ENCODE measurements at places on chromosomes 11 and 22.

- no peak for DNase-seq
Measured at GRCh38 chr22:47767403-47767802, 1005.0 kb downstream of the TBC1D22A start.

GRCh38 chr11:67136156-67136555 is 17.1 kb downstream of the KDM2A start:
- no peak for DNase-seq

GRCh38 chr11:120655589-120655988 is 144.0 kb downstream of the GRIK4 start:
- DNase-seq, result no peak

DNA sequence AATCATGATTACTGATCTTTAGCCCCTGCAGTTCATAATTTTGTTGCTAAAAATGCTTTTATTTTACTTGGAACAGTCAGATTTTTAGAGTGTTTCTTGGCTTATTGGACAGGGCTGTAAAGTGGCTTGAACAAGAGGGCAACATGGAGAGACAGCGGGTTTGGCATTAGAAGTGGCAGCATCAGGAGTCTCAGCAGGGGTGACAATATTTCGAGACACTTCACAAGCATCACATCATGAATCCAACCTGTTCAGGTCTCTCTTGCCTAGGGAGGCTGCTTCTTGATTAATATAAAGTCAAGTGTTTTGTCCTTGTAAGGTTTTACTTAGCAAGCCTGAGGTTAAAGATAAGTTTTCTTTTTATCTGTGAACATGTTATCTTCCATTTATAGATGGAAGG is 2249.5 kb downstream of the LRRC4C start:
- DNase-seq, result no peak

DNA sequence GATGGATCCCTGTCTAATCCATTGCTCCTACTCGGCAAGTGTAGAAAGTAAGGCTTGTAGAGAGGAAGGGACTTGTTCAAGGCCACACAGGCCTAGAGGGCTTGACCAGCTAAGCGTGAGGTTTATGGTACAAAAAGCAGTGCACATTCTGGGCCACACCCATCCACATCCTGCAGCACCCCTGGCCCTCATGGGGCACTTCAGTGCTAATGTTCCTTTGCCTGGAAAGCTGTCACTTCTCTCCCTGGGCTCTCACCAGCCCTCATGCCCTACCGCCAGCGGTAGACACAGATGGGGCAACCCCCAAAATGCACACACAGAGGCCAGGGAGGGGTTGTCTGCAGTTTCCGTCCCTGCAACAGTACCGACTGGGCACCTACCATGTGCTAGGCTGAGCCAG is 7.1 kb upstream of the MGAT3 start:
- no peak for DNase-seq

GRCh38 chr22:47693606-47694005 is 931.2 kb downstream of the TBC1D22A start:
- no peak for DNase-seq

GRCh38 chr11:75051043-75051442 is 45.6 kb downstream of the OR2AT4 start:
- no peak for DNase-seq

GRCh38 chr11:19818619-19819018 is 106.0 kb downstream of the NAV2 start:
- no peak for DNase-seq

GRCh38 chr11:134647066-134647743 is 235.2 kb upstream of the B3GAT1 start:
- no peak for DNase-seq

- DNase-seq, result no peak
Measured at GRCh38 chr22:40874016-40874415, 12.1 kb upstream of the DNAJB7 start.

DNA sequence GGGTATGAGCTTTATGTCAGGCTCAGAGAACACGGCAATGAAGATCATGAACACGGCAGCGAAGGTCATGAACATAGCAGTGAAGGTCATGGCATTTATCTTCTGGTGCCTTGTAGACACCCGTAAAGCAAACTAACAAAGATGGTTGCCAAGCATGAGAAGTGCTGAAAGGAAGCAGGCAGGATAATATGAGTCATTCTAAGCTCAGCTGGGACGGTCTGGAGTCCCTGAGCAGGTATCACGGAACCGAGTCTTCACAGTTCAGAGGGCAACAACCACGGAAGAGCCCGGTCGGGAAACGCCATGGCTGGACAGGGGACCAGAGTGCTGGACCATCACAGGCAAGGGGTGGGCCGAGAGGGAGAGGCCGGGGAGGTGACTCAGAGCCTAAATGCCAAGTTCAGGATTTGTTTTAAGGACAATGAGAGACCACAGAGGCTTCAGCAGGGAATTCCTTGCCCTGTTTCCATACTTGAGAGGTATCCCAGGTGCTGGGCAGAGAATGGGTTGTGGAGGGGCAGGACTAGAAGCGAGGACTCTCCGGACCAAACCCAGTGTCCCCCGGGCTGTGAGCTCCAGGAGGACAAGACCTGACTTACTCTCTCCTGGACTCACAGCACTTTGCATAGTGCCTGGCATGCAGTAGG is 13.1 kb upstream of the MS4A10 start:
- DNase-seq, result no peak

GRCh38 chr11:78415338-78415737 is 2.3 kb downstream of the GAB2 start:
- no peak for DNase-seq

DNA sequence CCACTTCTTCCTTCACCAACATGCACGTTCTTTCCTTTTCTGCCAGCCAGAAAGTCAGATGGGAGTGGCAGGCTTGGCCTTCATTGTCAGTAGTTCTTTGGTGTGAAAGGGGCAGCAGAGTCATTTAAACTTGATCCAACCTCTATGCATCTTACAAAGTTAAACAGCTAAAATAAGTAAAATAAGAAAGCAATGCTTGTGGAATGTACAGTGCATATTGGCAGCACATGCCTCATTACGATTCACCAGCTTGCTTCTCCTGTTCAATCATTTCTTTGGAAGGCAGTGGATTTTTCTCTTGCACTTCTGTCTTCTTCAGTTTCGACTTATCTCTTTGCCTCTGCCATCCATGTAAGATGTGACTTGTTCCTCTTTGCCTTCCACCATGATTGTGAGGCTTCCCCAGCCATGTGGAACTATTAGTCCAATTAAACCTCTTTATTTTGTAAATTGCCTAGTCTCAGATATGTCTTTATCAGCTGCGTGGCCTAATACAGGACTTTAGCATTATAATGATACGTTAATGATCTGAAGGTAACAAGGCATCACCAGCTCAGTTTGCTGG is 14.8 kb downstream of the LGALS12 start:
- no peak for DNase-seq

DNA sequence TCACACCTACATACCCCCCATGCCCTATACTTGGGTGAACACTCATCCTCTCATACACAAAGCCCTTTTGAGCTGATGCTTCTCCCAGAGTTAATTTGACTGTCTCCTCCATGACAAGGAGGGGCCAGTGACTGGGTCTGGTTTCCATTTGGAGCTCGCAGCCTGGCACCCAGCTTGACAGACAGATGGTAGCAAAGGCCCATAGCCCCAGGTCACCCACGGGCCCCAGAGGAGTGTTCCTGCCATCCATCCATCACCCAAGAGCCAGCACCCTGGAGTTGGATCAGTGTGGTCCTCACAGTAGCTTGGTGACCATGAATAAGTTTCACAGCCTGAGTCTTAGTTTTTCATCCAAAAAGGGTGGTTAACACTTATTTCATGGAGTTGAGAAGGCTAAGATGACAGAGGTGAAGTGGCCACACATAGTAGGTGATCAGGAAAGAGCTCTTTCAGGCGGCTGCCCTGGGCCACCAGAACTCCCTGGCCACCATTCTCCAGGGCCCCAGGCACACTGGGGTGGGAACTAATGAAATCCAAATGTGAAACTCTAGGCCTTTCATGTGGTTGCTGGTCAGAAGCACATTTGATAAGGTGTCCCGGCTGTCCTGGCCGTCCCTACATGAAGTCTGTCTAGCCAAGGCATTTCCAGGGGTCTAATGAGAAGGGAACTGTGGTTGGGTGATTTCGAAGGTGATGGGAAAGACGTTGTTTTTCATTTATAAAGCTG is 42.4 kb downstream of the LIF start:
- no peak for DNase-seq

- no peak for DNase-seq
Measured at GRCh38 chr11:134585666-134586610, 173.9 kb upstream of the B3GAT1 start.

DNA sequence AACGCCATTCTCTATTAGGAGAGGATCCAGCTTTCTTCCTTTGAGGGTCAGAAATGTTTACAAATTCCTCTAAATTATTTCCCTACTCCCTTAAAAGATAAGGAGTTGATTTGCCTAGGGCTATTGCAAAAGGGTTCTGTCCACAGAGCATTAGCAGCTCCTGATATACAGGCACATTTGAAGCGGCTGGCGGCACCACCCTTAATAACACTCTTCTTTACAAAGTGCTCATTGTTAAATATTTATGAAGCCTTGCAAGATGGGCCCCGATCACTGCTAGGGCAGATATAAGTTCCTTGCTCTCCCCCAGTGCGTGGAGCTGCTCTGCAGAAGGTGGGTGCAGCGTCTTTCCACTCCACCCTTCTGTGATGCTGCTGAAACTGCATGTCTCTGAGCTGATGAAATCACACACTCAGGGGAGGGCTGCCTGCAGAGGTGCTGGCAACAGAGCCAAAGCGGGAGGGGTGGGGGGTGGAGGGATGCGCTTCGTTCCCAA is 116.7 kb upstream of the NTM start:
- no peak for DNase-seq

DNA sequence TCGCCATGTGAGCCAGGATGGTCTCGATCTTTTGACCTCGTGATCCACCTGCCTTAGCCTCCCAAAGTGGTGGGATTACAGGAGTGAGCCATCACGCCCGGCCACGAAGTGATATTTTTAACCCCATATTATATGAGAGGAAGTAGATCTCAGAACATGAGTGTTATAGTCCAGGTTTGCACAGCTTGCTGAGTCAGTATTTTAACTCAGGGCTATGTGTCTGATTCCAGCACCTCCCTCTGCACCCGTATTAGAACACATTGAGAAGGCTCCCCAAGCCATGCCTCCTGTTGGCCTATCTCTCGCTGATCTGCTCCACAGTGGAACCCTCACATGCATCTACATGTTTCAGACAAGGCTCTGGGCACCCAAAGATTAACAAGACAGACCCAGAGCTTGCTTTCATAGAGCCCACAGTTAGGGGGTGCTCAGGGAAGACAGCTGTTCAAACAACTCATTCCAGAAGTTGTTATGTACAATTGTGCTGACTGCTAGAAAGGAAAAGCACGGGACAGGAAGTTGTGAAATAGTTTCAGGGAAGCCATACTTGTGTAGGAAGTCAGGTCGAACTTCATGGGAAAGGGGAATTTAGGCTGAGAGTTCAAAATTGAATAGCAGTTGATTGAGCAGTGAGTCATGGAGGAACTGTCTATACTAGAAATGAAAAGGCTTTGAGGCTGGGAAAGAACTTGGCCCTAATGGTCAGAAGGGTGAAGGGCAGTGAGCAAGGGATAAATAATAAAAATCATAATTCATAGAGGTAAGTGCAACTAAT is 49.3 kb upstream of the CLPB start:
- no peak for DNase-seq

GRCh38 chr11:13216019-13216710 is 61.4 kb upstream of the BMAL1 start:
- DNase-seq, result peak; percentile 84

GRCh38 chr11:36452961-36453360 is 57.1 kb downstream of the TRAF6 start:
- DNase-seq, result no peak

- DNase-seq, result no peak
Measured at GRCh38 chr11:124172101-124172500, 11.0 kb upstream of the OR10D3 start.

DNA sequence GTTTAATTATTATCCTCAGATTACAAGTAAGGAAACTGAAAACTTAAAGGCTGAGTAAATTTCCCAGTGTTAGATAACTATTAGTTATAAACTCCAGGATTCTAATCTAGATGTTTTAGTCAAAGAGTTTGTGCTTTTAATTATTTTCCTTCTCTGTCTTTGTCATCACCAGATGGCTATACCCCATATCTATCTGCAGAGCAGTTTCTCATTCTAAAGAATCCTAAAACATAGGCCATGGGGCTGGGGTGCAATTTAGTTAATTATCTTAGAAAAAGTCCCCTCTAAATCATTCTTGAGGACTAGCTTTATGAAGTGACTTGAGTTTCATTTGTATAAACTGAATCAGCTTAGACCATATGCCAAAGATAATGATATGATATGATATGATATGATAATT is 556.3 kb upstream of the ANO5 start:
- DNase-seq, result no peak

DNA sequence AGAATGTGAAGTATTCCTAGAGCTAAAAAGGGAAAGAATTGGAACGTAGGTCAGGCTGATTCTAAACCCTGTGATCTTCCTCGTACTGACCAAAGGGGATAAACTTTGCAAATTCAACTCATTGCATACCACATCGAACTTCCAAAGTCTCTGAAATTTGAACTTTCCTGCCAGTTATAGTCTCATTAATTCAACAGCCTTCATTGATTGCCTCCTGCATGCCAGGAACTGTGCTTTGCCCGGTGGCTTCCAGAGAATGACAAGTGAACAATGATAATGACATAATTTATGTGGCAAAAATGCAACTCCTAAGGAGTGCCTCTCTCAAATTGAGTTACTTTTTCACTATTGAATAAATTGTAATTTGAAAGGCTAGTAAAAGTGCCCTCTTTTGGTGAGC is 107.7 kb upstream of the LDLRAD3 start:
- no peak for DNase-seq

DNA sequence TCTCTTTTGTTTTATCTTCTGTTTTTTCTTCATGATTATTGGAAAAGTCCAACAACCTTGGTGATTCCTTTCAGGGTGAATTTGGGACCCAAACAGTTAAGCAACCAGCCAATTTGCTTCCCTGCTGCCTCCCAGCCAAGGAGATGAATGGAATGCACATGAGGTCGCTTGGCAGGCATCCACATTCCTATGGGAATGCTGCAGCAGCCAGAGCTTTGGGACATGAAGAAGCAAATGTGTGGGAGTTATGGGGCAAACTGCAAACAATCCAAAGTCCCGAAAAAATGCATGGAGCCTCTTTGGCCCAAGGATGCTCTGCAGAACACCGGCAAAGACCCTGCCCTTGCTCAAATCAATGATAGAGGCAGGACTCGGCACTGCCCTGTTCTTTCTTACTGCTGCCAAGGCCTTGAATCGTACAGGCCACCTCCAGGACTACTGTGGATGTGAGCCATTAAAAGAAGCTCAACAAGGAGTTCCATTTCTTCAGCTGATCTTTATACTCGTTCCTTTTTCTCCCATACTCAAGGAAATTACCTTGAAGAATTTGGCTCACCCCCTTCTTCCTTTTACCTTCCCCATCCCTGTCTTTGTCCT is 117.3 kb upstream of the TEAD1 start:
- peak; percentile 71 for DNase-seq

DNA sequence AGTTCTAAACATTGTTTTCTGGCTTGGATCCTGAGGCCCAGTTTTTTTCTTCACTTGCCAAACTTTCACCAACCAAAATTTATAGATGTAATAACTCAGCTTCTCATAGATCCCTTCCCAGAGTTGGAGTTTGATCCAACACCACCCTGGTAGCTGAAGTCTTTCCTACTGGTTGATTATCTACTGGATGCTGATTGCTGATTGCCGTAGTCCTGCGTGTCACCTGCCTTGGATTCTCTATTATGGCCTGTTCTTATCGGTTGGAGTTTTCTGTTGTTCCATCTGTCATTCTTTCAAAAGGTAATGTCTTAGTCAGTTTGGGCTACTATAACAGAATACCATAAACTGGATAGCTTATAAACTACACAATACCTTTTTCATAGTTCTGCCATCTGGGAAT is 17.3 kb upstream of the OR6X1 start:
- DNase-seq, result no peak
